Substantia nigra (tissue), 51 donors: ENCODE measurements at places on chromosomes 3 and 15.

DNA sequence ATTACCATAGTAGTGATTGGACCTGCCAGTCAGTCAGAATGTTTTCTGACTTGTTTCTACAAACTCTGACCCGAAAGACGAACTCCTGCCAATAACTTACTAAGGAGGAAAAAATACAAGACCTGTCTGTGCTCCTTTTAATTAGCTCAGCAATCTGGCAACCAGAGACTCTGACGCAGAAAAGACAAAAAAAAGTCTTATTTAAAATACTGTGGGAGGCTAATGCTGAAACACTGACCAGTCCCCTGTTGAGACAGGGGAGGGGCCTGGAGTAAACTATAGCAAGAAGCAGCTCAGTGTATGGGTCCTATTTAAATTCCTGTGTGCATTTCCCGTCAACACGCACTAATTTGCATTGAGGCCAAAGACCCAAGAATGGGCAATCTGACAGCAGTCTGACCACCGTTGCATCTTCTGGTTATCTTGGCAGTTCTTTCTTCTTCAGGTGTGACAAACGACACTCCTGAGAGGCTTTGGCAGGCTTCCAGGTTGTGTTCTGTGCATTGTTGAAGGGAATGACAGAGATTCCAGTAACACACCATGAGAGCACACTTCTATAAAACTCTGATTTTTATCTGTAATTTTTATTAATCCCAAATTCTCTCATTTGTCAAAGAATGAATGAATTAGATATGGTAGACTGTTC, 1114.3 kb downstream of the IGSF11 start:
- DNase-seq = no peak

DNA sequence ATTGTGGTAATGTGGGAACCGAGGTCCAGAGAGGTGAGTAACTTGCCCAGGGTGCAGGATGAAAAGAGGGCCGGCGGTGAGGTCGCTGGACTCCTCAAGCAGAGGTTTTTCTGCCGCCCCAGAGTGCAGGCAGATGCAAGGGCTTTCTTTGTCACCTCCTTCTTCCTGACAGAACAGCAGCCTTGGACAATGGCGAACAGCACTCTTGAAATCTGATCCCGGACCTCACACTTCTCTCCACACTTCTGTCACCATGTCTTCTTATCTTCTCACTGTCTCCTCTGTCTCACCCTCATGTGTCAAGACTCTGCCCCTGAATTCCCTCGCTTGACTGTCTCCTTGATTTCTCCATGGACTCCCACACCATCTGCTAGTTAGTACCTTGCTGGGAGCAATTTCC, 15.4 kb upstream of the VPS8 start:
- no peak for DNase-seq

- no peak for DNase-seq
Observed at GRCh38 chr3:63945558-63946096, 33.4 kb upstream of the SCAANT1 start.

DNA sequence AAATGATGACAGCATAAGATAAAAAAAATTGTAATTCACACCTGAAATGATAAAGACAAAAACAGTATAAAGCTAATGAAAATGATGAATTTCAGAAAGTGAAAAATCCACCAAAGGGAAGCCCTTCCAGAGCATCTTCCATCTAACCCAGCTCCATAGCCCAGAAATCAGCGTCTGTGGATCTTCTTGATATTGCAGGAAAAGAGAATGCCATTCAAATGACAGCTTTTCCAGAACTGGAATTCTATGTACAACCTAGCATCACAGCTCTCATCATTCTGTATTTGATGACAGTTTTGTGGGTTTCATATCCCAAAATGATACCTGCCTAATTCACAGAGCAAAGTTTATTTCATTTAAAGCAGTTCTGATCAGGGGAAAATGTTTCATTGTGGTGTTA, 267.3 kb downstream of the FHIT start:
- no peak for DNase-seq

- no peak for DNase-seq
Observed at GRCh38 chr3:161794551-161794950, 297.9 kb downstream of the OTOL1 start.

GRCh38 chr3:173733029-173733652, 335.6 kb downstream of the NLGN1 start:
- DNase-seq = no peak

DNA sequence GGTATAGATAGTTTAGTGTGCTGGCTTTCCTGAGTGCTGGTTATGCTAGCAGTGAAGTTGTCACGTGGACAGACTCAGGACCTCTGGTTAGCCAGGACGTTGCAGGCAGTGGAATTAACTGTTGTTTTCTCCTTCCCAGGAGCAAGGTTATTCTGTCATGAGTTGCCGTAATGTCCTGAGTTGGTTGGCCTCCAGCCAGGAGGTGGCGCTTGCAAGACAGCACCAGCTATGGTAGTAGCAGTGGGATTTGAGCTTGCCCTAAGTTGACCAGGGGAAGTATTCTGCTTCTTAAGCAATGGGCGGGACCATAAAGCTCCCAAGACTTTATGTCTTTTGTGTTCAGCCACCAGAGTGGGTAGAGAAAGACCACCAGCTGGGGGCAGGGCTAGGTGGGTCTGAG, 240.7 kb upstream of the DNAJC19 start:
- DNase-seq = no peak

DNA sequence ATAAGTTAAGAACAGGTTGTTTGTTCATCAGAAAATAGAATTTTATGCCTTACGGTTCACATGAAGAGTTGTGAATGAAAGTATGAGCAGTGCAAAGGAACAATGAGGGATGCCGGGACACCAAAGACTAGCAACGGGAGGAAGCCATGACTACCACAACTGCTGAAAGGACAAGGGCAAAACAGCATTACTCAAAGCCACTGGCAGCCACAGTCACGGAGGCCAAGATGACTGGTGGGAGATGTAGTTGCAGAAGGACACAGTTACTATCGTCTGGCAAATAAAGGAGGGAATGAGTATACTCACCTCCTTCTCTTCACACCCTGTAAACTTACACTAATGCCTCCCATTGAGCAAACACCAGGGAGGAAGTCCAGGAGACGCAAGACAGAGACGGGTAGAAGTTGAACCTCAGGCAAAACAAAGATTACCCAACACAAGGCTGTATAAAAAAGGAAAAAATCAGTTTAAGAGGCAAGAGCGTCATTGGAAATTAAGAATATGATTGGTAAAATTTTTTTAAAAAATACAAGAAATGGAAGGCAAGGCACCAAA, 675.5 kb downstream of the FHIT start:
- no peak for DNase-seq

GRCh38 chr15:101476756-101477155, 12.8 kb downstream of the PCSK6 start:
- DNase-seq = no peak

DNA sequence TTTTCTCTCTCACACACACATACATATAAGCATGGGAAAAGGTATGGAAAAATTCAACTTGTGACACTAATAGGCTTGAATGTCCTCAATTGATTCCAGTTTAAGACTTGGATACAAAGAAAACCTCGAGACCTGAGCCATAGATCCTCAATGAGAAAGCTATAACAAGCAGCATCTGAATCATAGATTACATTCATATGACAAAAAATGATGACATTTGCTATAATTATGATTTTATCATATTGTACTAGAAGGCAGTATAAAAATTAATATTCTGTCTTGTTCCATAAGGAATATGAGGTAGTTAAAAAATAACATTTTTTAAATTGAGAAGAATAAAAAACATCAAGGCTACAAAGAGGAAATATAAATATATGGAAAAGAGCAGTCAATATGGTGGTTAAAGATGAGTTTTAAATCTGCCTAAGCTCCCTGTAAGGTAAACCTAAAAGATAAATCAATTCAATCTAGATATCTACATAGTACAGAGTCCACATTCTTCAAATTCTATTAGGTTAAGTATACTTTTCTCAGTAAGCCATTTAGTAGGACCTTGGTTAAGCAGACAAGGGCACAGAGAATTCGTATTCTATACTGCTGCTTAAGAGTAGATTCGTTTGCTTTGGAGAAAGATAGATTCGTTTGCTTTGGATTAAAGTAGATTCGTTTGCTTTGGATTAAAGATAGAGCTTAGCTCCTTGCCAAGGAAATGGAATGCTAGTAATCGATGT, 175.7 kb downstream of the STAG1 start:
- DNase-seq = no peak

DNA sequence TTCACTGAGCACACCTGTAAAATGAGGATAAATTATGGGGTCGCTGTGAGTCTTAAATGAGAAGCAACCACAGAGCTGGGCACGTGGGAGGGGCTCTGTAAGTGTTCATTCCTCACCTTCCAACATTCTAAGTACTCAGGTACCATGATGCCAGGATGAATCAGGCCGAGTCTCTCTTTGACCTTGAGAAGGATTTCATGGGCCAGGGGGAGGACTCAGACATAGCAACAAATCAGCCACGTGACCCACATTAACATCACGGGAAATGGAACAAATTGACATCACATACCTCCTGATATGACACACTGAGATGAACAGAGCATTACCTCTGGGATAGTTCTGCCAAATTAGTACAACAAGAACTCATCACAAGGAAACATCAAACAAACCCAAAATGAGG, 35.2 kb upstream of the USP3 start:
- no peak for DNase-seq

DNA sequence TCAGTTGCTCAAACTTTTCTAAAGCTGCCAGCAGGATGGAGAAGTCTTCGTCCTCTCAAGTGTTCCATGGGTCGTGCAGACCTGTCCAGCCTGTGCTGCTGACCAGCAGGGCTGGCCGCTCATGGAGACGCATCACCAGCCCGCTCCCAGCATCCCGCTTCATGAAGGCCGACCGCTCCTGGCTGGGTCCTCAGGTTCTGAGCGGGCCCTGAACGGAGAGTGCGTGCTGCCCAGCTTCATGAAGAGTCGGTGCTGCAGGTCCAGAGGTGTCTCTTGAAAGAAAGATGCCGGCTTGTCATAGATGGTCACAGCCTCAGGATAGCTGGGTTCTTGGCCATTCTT, 75.8 kb upstream of the KCNAB1 start:
- DNase-seq = no peak

- DNase-seq = no peak
Observed at GRCh38 chr3:97793420-97794019, 28.3 kb upstream of the CRYBG3 start.

DNA sequence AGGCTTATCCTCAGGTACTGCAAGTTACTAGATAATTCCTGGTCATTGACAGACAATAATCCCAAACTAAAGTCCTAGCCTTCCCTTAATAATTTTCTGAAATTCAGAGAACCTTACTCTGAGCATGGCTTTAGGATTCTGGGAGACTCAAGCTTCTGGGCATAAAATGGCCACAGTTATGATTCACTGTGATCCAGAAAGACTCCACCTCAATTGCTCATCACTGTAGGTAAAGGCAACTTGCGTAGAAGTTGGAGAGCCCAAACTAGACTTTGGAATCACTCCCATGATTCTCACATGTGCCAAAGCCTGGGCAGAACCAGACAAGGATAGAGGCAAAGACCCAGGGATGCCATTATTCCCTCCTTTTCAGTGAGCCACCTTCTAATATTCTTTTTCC, 195.3 kb downstream of the OSBPL10 start:
- no peak for DNase-seq

DNA sequence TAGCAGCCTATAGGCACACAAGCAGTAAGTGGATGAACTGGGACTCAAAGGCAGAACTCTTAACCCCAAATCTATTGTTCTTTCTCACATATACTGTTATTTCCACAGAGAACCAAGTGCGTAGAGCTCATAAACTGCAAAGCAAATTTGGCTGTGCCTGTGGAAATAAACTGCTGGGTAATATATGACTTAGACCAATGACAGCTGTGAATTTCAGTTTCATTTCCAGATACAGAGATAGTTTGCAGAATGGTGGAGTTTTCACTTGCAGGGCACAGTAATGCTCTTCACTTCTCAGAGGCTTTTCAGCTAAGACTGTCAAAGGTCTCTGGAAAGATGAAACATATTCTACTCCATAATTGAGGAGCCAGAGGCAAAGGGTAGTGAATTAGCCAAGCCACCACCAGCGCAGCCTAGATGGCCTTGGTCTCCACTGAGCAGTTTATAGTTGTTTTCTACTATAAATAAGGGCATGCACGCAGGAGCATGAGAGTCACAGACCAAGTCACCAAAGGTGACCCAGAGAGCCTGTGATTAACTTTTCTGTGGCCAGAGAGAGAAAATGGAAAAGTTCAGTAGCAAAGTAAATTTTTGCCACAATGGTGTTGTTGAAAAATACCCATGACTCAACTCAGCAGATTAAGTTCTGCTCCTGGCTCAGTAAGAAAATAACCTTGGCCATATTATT, 180.7 kb upstream of the GRM7 start:
- no peak for DNase-seq

DNA sequence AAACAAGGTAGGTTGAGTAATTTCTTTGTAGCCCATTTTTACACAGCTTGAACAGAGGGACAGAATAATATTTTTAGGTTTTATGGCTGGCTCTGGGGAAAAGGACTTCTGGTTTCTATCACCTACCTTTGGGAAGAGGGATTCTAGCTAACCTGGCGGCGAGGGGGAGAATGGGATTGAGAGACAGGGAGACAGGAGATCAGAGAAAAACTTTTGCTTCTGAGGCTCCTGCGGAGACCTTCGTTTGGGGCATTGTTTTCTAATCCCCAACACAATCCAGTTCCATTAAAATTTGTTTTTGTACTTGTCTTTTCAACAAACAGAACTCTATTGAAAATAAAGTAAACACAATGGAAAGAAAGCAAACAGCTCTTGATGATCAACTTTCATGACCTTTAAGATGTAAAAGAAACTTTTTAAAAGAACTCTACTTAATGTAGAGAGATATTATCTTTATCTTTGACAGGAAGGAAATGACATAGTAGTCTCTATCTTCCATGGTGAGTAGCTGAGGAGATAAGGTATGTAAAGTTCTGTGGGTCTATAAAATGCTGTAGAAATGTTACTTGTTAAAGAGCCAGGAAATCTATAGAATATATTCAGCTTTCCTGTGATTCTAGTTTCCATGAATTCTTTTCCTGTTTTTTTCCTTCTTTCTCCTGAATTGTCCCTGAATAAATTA, 37.0 kb upstream of the P2RY1 start:
- no peak for DNase-seq

DNA sequence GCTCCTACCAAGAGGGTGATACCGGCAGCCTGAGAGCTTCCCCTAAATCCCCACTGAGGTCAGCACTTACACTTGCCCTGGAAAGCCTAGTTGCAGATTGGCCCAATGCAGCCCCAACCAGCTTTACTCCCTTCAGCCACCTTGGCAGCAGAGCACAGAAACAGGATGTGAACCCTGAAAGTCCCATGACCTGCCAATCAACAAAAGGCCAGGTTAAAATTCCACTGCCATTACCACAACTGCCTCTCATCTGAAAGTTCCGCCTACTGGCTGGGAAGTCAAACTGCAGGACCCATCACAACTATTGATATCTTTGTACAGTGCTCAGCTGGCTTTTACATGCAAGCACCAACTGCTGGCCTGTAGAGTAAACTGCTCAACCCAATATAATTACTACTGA, 156.2 kb downstream of the ZMAT3 start:
- DNase-seq = no peak
